ENCODE measurements at places on chromosomes 16 and 17.

GRCh38 chr16:88533932-88534637 lies 36.1 kb upstream of the ZC3H18 start:
- DNase-seq: peak; percentile 74

GRCh38 chr16:11949527-11949926 lies 7.7 kb upstream of the NPIPB2 start:
- no peak for DNase-seq

DNA sequence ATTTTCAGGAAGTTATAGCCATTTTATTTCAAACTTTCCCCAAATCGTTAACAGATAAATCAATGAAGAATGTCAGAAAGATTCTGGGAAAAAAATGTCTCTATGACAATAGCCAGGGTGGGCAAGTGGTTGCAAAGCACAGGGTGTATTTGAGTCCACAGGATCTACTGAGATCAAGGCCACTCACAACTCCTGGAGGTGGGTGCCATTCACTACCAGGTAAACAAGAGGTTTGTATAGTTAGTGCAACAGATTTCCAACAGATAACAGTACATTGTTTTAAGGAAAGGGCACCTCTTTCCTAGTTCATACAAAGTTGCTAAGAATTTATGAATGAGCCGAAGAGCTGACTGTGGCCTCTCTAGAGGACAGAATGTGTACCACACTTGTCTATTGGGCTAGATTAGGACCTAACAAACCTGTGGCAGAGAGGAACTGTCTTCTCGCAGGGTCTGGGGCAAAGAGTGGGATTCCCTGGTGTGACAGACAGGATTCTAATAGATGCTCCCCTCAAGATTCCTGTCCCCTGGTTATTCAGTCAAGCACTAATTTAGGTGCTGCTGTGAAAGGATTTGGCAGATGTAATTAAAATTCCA lies 52.0 kb upstream of the ZNF629 start:
- DNase-seq: no peak

GRCh38 chr17:74901353-74902135 lies 8.1 kb upstream of the FADS6 start:
- DNase-seq: no peak

DNA sequence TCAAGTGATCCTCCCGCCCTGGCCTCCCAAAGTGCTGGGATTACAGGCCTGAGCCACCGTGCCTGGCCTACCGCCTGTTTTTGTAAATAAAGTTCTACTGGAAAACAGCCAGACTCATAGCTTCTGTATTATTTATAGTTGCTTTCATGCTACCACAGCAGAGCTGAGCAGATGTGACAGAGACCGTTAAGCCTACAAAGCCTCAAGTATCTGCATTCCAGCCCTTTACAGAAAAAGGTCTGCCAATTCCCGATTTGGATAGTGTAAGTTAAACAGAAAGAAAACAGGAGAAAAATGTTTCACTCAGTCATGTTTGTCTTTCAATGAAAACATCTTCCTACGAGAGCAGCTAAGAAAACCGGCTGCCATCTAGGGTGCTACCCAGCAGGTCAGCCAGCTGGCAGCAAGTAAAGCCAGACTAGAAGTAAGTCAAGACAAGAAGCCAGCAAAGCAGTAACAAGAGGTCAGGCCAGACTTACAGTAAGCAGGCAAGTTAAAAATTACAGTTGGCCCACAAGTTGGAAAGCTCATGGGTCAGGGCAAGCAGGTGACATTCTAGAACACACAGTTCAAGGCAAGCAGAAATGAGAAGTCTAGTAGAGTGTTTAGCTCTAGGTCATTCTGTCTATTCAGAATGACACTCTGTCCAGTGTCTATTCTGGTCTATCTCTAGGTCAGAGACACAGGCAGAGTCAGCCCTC lies 17.7 kb downstream of the NCBP3 start:
- DNase-seq: no peak

GRCh38 chr17:73343168-73343634 lies 31.4 kb upstream of the CDC42EP4 start:
- no peak for DNase-seq

DNA sequence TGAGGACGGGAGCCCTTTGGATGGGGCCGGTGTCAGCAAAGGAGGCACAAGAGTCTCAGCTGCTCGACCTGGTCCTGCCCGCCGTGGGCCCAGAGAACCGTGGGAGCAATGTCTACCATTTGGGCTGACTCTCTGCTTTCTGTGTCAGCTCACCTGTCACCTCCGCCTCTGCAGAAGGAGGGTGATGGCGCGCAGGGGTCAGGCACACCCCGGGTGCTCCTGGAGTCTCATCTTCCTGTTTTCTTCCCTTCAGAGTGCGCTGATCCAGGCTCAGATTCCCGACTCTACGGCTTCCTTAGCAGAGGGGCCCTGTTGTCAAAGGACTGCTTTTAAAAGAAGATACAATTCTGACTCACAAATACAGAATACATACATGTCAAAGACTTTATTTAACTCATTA lies 167.1 kb downstream of the BANP start:
- DNase-seq: no peak

- no peak for DNase-seq
Measured at GRCh38 chr17:20066253-20066652, 57.1 kb downstream of the SPECC1 start.

GRCh38 chr16:89173174-89173921 lies 1.8 kb downstream of the CDH15 start:
- no peak for DNase-seq

DNA sequence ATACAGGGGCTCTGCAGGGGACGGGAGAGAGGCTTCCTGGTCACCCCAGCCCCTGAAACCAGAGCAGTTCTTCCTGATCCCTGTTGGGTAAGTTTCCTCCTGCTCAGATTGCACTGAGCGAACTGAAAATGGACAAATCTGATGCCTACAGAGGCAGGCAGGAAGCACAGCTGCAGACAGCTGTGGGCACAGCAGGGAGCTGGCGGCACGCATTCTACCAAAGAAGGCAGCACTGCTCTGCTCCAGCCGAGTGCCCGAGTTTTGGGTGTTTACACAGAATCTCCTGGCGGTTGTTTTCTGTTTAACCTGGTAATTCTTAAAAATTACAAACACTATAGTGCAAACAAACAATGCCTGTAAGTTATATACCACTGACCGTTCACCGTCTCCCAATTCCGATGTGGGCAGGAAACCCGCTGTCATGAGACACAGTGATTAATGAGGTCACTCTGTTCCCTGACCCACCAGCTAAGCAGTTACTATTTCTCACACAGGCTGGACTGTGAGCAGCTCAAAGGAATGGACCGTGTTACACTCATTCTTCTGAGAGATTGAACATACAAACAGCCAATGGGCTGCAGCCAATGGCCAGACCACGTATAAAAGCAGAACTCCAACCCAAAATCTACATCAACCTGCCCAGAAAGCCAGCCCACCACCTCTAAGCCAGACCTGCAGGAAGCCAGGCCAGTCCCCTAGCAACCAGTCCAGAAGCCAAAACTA lies 25.5 kb downstream of the NSMCE1 start:
- DNase-seq: peak; percentile 49

- no peak for DNase-seq
Measured at GRCh38 chr16:71249399-71249798, 18.9 kb upstream of the HYDIN start.

DNA sequence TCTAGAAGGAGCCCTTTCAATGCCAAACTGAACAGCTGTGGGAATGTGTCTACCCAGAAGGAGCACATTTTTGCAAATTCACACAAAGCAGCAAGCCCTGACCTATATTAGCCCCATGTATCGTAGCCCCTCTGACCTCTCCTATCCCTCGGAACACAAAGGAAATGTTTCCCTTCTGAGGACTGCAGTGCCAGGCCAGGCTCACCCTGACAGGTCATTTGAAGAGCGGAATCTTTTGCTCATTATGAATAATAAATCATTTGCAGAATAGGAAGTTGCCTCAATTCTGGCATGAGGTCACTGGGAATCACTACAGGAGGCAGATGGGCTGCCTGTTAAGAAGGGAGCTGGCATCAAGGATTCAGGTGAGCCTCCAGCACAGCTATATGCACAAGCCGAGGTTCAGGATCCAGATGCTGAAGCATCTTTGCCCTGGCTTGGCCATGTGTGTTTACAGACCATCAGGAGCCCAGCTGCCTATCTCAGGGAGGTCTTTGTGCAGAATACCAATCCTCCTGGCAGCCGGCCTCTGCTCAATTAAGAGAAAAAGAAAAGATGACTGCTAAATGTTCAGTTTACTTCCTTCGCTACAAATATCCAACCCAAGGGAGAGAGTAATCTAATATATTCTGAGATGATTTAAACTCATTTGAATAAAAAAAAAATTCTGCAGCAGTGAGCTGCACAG lies 119.4 kb downstream of the USP31 start:
- no peak for DNase-seq

- DNase-seq: no peak
Measured at GRCh38 chr16:82033006-82033405, 2.0 kb upstream of the HSD17B2 start.

- no peak for DNase-seq
Measured at GRCh38 chr17:64358261-64358788, 32.3 kb downstream of the PECAM1 start.

- no peak for DNase-seq
Measured at GRCh38 chr16:48438414-48438813, 53.2 kb upstream of the SIAH1 start.

DNA sequence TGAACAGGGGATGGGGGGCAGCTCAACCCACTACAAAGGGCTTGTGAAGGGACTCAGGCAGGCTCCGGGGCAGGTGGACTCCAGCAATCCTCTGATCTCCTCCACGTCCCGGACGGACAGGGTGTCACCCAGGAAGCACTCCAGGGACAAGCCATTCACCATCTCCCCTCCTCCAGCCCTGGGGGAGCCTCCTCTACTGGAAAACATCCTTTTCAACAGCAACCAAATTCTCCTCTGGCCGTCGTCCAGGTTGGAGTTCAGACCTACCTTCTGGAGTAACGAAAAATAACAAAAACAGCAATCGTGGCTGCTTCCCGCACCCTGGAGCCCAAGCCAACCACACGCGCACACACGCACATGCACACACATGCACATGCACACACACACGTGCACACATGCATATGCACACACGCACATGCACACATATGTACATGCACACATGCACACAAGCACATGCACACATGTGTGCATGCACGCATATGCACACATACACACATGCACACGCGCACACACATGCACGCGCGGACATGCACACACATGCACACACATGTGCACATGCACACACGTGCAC lies 8.9 kb upstream of the RBFOX3 start:
- DNase-seq: no peak

DNA sequence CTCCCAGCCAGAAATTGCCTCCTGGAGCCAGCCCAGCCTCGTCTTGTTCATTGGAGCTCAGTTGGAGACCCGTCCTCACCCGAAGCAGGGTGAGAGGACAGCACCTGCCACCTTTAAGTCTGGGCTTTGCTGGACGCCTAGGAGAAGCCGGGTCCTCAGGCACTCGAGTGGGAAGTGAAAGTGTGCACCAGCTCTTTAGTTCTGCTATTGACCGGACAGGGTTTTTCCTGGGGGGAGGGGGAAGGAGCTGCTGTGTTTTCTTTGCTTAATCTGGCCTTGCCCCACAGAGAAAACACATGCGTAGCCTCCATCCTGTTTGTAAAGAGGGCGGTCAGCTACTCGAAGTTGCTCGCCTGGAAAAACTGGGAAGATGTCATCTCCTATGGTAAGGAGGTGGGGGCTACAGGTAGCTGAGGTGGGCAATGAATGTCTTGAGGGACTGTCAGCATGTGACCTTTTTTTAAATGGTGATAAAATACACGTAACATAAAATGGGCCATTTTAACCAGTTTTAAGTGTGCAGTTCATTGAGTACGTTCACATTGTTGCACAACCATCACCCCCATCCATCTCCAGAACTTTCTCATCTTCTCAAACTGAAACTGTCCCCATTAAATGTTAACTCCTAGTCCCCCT lies 34.4 kb downstream of the CMIP start:
- DNase-seq: no peak

DNA sequence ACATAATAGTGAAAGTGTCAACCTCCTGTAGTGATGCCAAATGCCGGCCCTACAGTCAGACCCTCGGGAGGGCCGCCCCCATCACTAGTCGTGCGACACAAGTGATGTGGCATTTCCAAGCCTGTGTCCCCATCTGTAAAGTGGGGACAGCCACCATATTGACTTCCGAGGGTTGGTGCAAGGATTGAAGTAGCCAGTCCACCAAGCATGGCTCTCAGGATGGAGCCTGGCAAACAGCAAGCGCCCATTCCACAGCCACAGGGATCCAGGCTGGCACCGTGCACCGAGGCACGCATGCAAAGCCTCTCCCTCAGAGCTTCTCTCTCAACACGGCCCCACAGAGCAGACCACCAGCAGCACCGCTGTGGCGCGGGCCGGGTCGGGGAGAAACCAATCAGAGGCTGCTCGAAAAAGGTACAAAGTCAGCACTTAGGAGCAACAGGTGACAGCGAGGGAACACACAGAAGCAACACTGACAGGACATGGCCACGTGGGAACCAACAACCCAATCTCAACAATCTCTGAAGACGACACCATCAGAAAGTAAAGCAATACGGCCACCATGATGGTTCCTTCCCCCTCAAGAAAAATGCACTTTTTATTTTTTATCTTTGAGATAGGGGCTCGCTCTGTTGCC lies 20.6 kb downstream of the ZCCHC14 start:
- DNase-seq: no peak

All from stimulated activated naive CD4-positive, alpha-beta T cell (primary cell).